ENCODE measurements at places on chromosomes 3 and 15.

DNA sequence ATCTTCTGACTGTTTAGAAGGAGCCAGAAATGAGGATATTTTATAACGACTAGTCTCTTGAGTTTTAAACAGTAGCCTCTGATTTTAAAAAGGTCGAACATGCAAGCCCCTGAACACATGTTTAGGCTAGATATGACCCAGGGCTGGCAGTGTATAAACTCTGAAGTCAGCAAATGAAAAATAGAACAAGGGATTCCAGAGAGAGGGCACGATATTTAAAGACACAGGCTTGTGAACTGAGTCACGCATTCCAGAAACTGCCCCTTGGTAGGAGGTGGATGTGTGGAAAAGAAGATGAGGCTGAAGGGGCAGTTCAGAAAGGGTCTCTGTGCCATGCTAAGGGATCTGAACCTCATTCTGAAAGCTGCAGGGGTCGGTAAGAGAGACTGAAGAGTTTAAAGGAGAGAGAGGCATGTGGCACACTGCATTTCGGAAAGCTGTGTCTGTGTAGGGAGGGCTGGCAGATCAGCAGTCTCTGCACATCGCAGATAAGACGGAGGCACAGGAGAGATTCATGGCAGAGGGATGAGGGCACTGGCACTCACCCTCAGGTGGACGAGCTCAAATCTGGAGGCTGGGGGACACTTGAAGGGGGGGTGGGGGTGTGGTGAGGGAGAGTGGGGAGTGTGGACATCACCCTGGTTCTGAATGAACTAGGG is 22.1 kb downstream of the ST8SIA2 start:
- no peak for DNase-seq

GRCh38 chr15:31325595-31326155 is 960 bp upstream of the KLF13 start:
- no peak for DNase-seq

GRCh38 chr3:111803123-111803593 is 55.9 kb upstream of the PHLDB2 start:
- no peak for DNase-seq

DNA sequence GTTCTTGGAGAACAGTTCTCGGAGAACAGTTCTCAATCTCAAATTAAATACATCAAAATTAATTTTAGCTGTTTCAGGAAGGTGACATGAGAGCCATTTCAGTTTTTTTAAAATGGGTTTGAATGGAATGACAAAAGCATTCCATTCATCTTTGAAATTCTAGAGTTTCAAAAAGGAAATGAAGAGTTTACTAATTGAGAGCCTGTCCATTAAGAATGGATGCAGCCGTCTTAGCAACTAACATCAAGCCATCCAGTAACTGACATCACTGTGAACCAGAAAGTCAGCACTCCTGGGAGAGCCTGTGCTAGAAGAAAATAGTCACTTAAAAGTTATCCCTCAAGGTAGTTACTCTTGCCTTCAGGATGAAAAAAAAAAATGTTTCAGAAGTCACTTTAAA is 47.0 kb upstream of the FSTL1 start:
- no peak for DNase-seq

DNA sequence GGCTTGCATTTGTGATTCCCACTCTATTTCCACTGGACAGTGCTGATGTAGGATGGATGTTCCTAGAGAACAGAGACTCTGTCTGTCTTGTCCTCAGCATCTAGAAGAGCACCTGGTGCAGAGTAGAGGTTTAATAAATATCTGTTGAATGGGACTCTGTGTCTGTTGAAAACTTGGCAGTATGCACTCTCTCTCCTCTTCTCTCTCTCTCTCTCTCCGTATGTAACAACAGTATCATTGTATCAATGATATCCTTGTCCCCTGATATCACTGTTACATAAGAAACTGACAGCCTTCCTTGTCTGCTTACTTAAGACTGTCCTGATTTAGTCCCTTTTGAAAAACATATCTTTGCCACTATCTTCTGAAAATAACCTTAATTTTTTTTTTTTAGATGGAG is 24.3 kb upstream of the MGLL start:
- DNase-seq: no peak

- DNase-seq: no peak
Observed at GRCh38 chr3:128487538-128487812, 5.5 kb downstream of the GATA2 start.

- no peak for DNase-seq
Observed at GRCh38 chr3:23738944-23739343, 66.8 kb upstream of the UBE2E1 start.

- DNase-seq: no peak
Observed at GRCh38 chr3:23611737-23612295, 193.9 kb upstream of the UBE2E1 start.

DNA sequence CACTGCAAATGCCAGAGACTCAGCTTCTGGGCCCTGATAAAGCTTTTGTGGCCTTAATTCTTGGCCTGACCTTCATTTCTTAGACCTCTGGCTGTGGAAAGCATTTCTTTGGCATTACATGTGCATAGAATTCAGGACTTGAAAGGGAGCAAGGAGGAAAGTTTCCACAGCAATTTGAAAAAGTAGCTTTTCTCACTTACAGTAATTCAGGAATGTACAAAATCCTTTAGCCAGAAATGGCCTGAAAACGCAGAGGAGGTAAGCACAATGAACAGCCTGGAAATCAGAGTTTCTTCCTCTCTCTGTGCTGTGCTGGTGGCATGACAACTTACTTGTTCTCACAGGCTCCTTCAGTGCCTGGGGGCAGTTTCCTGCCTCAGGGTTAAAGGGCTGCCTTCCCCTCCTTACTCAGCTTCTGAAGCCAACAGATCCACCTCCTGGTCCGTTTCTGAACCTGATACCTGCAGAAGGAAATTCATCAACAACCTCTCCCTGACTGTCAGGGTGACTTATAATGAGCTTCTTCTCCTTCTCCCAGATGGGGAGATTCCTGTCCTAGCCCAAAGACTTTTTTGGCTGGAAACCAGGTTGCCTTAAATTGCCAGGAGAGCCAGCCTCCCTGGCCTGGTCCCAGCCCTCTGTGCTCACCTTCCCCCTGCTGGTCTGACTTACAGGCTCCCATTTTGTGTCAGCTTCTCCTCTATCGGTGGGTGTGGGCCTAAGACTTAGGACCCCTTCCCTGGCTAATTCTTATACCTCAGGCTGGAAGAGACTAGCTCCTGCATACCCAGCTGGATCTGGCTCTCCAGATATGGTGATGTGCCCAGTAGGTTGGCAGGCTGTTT is 102.3 kb downstream of the MYRIP start:
- no peak for DNase-seq

- DNase-seq: no peak
Observed at GRCh38 chr3:128133273-128133883, 9.8 kb upstream of the RUVBL1 start.

DNA sequence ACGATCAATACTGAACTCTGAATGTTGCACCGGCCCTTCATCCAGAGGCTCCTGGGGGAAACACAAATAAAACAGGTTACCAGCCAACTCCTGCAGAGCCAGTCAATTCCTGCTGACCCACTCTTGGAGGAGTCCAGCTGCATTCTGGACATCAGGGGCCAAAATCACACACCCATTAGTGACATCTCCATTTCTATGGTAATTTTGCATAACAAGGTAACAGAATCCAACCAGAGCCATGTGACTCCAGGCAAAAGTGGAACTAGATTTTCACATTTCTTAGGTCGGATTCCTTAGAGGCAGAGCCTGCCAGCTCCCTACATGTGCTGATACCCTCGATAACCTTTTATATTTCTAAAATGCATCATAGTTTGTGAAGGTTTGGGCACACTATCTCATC is 119.2 kb upstream of the CTNNB1 start:
- no peak for DNase-seq

GRCh38 chr3:109059264-109059663 is 58.7 kb downstream of the MORC1 start:
- no peak for DNase-seq
